ENCODE measurements at places on chromosomes 2 and 18.

DNA sequence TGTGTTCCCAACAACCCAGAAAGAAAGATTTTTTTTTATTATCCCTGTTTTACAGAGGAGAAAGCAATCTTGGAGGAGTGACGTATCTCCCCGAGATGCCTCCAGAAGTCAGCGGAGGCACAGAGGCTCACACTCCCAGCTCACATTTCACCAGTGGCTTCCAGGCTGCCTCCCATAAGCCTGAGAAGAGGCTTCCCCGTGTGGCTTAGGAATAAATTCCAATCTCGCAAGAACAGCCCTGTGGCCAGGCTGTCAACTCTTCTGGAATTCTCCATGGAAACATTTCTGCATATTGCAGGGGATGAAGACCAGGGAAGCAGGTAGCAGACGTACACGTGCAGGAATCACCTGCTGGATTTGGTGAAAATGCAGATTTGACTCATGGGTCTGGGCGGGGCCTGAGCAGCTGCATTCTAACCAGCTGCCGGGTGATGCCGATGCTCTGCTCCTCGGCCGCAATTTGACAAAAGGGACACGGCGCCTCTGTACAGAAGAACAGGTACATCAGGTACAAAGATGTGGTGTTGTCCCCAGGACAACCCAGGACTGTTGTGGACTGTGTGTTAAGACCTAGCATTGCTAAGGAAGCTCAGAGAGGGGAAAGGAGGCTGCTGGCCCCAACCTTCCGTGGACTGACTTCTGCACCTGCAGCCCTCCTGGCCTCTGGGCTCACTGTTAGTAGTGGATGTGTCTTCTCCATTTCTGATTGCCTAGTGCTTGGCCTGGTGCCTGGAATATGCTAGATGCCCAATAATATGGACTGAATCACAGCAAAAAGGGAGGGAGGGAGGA is 114.2 kb upstream of the ID2 start:
- DNase-seq, result no peak

DNA sequence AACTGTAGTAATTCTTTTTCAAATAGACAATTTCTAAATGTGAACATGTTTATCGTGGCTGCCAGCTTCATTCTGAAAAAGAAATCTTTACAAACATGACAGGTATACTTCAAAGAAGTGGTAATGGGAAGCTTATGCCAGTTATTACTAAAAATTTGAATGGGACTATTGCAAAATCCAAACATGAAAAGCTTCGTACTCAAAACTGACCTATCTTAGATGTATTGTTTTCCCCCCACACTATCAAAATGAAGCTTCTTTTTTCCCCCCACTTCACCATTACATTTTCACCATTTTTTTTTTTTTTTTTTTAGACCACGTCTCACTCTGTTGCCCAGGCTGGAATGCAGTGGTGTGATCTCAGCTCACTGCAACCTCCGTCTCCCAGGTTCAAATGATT is 50.4 kb upstream of the SERTAD2 start:
- DNase-seq, result no peak

DNA sequence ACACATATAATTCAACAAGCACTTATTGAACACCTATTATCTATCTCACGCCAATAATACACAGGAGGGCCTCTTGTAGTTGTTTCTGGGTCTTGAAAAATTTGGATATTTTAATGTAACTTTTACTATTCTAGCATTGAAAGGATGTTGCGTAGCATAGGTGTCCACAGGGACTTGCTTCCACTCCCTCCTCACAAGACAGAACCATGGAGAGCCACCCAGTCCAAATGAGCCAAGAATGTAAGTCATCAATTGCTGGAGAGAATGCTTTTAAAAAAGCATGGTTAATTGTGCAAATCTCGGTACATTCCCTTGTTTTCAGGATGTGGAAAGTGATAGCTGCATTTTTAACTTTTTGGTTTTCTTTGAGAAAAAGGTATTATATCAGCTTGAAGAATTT is 46.8 kb downstream of the DOCK10 start:
- no peak for DNase-seq

- no peak for DNase-seq
Observed at GRCh38 chr2:230414302-230414701, 1.7 kb upstream of the SP100 start.

Measured in neuronal stem cell (in vitro differentiated cells).